ENCODE measurements at places on chromosomes 11 and 22. TPM values are rescaled to one million over a fixed set of nuclear protein-coding genes. Genes with fewer than 3 reads are reported as not detected.

The BLID gene
- 0.34 TPM for total RNA-seq

The ANGPTL5 gene
- not detected for total RNA-seq

The PHLDB1 gene
- total RNA-seq, result 64.3 TPM

The GP1BB gene
- total RNA-seq, result 2.8 TPM

The NDUFC2 gene
- 116 TPM for total RNA-seq

The ME3 gene
- total RNA-seq, result 3.0 TPM

The C11orf42 gene
- total RNA-seq, result not detected

The OR51L1 gene
- not detected for total RNA-seq

The OR51D1 gene
- total RNA-seq, result not detected

The UBQLNL gene
- not detected for total RNA-seq

The DBX1 gene
- total RNA-seq, result not detected

The P2RY2 gene
- total RNA-seq, result 7.2 TPM

The SEPTIN3 gene
- 0.08 TPM for total RNA-seq

The PYGM gene
- total RNA-seq, result not detected

The NAV2 gene
- 18.1 TPM for total RNA-seq

The NAALAD2 gene
- total RNA-seq, result not detected

The C11orf86 gene
- total RNA-seq, result not detected

The MAPK8IP1 gene
- total RNA-seq, result 2.4 TPM

The RHOD gene
- total RNA-seq, result 269 TPM

The SCT gene
- total RNA-seq, result not detected

The OOSP4A gene
- not detected for total RNA-seq

The RASL10A gene
- total RNA-seq, result not detected

The RBFOX2 gene
- 92.4 TPM for total RNA-seq

The DEUP1 gene
- total RNA-seq, result not detected

The POU2AF2 gene
- not detected for total RNA-seq

The CDC42BPG gene
- 8.1 TPM for total RNA-seq

The DNAJB7 gene
- not detected for total RNA-seq

The OR51G2 gene
- total RNA-seq, result not detected

The APOL4 gene
- not detected for total RNA-seq

The TMPRSS4 gene
- total RNA-seq, result 0.08 TPM

The PRDM10 gene
- 5.3 TPM for total RNA-seq

The CCDC88B gene
- total RNA-seq, result 3.9 TPM

The OR10A2 gene
- not detected for total RNA-seq

The CHADL gene
- total RNA-seq, result 3.5 TPM

The SPDYC gene
- total RNA-seq, result not detected

The SLC37A2 gene
- 35.8 TPM for total RNA-seq

The APOBEC3B gene
- 2.6 TPM for total RNA-seq

The RSF1 gene
- 23.2 TPM for total RNA-seq

The MTCH2 gene
- total RNA-seq, result 69.9 TPM

The ACRV1 gene
- not detected for total RNA-seq

The OR8D1 gene
- total RNA-seq, result not detected

The MS4A4E gene
- not detected for total RNA-seq

The CARD18 gene
- 0.19 TPM for total RNA-seq

The LSP1 gene
- 0.19 TPM for total RNA-seq

The ELP4 gene
- total RNA-seq, result 26.9 TPM

The OR51E2 gene
- total RNA-seq, result not detected
